Muscle of arm (tissue), 14 donors: ENCODE measurements at places on chromosomes 12 and 14. TPM values are rescaled to one million over a fixed set of nuclear protein-coding genes. Genes with fewer than 3 reads are reported as not detected.

DNA sequence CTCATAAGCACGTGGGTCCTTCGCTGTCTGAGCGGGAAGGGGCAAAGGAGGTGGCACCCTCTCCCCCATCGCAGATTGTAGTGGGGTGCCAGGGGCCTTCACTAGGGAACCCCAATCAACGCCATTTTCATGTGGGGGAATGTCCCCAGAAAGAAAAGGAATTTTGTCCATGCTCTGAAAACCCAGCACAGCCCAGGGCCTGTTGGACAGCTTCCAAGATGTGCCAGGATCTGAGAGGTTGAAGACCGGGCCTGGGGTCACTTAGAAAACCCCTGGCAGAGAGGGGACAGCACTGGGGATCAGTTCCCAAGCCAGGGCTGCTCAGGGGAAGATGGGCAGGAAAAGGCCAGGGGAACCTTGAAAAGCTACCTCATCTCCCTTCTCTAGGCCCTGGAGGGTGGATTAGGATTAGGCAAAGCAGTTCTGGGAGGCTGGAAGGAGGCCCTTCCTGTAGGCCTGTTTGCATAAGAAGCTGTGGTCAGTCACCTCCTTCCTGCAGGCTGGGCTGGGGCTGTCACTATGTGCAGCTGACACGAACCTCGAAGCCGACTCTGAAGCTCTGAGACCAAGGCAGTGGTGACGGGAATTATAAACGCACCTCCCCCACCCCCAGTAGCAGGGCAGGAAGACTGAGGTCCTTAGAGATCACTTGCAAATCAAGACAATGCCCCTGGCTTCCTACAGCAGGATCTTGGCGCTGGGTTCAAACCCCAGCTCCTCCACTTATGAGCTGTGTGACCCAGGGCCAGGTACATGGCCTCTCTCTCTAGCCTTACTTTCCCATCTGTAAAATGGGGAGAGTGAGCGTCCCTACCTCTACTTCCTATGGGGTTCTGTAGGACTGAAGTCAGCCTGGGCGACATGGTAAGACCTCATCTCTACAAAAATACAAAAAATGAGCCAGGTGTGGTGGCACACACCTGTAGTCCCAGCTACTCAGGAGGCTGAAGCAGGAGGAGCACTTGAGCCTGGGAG lies 29.0 kb downstream of the TESC start:
- no peak for DNase-seq

GRCh38 chr14:73386342-73386741 lies 72.0 kb downstream of the NUMB start:
- no peak for DNase-seq

DNA sequence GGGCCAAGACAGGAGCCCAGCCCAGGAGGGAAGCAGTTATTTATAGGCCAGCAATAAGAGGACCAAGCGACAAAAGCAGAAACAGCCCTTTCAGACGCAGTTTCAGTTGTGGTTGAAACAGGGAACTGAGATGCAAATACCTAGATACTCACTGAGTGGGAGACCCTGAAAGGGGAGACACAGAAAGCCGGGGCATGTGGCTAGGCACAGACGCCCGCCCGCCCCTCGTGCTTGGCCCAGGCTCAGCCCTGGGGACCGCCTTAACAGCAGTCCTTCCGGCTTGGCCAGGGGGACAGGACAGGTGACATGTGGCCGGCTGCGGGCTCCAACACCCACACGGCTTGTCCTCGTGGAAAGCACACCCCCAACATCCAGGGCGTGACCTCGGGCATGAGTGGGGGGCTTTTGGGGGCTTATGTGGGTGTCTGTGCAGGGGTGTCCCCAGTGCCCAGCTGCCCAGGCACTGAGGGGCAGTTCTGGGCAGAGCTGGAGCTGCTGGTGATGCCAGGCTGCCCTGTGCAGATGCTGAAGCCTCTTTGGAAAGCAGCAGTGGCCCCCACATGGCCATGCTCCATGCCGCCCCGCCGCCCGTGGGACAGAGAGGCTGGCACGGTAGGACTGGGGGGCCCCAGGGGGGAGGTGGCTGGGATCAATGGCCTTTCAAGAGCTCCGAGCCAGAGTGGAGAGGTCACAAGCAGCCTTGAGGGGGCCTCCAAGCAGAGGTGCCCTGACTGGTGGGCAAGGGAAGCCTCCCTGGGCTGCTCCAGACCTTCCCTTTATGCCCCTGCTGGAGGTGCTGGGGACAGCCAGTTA lies 2.1 kb downstream of the PLD4 start:
- DNase-seq, result no peak

GRCh38 chr14:95140060-95140858 lies 17.1 kb downstream of the DICER1 start:
- no peak for DNase-seq

Gene LRRC43
- polyA plus RNA-seq, result not detected

Gene DACT1
- 23.2 TPM for polyA plus RNA-seq
